CD4-positive, alpha-beta T cell (primary cell): ENCODE measurements at places on chromosomes 1 and 21.

GRCh38 chr21:28580585-28580984 is 412.1 kb downstream of the LTN1 start:
- no peak for DNase-seq

DNA sequence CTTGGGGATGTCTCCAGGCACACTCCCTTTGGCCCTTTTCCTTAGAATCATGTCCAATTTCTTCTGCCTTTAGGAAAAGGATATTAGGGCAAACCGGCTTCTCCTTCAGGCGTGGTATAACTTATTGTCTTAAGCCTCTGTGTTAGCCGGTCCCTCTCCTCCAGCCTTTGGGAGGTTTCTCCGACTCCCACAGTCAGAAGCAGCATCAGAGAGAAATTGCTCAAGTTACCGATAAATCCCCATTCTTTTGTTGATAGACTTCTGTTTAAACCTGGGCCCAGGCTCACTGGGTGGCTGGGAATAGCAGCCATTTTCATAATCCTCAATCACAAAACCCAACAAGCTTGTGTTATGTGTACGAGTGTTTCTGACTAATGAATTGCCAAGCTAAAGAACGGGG is 85.4 kb upstream of the KAZN start:
- no peak for DNase-seq

DNA sequence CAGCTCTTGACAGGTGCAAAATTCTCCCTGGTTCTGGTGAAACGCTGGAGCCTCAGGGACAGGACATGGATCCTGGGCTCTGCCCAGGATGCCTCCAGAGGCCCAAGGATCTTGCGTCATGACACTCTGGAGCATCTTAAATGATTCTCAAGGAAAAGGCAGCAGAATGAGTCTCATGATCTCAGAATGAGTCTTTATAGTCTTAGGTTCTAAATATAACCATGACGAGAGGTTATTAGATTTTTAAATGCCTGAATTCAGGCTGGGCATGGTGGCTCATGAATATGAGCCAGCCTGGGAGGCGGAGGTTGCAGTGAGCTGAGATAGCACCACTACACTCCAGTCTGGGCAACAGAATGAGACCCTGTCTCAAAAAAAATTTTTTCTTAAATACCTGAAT is 55.5 kb downstream of the ECE1 start:
- DNase-seq, result no peak

DNA sequence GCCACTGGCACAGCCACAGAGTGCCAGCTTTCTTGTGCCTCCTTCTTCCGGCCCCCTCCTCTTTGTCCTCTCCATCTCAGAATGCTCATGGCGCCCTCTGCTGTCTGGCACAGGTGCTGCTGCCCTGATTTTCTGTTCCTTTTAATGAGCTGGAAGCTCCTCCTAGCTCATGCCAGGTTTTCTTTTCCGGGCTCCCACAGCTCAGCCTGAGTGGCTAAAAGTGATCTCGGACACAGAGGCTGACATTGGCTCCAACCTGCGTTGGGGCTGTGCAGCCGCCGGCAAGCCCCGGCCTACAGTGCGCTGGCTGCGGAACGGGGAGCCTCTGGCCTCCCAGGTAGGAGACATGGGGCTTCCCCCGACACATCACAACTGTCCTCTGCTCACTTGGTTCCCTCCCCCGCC is 18.7 kb downstream of the CNTN2 start:
- peak; percentile 72 for DNase-seq

GRCh38 chr1:235632506-235633401 is 16.8 kb downstream of the GNG4 start:
- no peak for DNase-seq

GRCh38 chr1:154557939-154558719 is at the start of gene UBE2Q1:
UBE2Q1 (minus strand) TSS chr1:154558662; CDS start chr1:154558553, 109 bp downstream.
- peak; percentile 36 for DNase-seq

GRCh38 chr1:160971618-160972056 is 17.0 kb upstream of the ITLN2 start:
- no peak for DNase-seq

DNA sequence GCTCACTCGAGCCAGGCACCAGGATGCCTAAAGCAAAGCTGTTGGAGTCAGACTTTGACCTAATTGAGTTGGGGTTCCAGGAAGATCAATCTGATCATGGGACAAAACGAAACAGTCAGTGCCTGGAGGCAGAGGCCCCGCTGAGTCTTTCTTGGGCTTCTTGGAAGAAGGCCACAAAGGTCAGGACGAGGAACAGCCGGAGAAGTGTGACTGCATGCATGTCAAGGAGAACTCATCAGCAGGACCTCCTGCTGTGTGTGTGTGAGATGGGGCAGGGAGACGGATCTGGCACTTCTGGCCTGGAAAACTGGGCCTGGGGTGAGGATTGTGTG is 190.8 kb downstream of the CAMTA1 start:
- DNase-seq, result no peak

GRCh38 chr21:34613679-34614627 is 960 bp downstream of the RCAN1 start:
- no peak for DNase-seq

DNA sequence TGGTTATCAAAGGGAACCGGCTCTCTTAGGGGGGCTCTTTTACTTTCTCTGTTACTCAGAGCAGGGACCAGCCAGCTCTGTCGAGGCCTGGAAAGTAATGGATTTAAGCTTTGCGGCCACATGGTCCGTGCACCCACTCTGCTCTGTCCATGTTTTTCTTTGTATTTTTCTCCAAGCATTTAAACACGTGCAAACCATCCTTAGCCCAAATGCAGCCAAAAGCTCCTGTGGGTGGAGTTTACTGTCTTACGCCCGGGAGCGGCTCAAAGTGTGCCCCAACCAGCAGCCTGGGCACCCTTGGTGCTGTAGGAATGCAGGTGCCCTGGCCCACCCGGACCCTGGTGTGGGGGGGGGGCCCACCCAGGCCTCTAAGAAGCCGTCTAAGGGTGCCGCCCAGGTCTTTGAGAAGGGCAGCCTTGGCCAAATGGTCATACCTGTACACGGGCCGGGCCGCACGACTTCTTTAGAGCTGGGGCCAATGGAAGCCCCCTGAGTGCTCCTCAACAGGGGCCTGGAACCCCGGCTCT is 29.2 kb upstream of the POFUT2 start:
- DNase-seq, result no peak

- DNase-seq, result no peak
Observed at GRCh38 chr1:206110161-206110560, 7.0 kb downstream of the AVPR1B start.

GRCh38 chr21:40829791-40830190 is 17.2 kb downstream of the DSCAM start:
- no peak for DNase-seq

DNA sequence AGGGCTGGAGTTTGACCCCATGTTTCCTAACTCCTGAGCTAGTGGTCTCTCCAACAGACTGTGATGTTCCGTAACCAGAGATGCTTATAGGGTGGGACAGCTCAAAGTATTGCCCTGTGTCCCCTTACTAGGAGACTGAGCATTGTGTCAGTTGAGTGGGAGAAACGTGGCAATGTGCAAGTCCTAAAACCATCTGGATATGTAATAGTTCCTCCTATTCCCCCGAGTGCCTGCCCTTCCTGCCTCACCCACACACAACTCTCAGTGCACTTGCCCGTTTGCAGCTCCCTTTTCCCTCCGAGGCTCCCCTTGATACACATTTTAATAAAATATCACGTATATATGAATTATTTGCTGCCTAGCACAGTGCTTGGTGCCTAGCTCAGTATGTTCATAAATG is 3.4 kb downstream of the PIGV start:
- no peak for DNase-seq

DNA sequence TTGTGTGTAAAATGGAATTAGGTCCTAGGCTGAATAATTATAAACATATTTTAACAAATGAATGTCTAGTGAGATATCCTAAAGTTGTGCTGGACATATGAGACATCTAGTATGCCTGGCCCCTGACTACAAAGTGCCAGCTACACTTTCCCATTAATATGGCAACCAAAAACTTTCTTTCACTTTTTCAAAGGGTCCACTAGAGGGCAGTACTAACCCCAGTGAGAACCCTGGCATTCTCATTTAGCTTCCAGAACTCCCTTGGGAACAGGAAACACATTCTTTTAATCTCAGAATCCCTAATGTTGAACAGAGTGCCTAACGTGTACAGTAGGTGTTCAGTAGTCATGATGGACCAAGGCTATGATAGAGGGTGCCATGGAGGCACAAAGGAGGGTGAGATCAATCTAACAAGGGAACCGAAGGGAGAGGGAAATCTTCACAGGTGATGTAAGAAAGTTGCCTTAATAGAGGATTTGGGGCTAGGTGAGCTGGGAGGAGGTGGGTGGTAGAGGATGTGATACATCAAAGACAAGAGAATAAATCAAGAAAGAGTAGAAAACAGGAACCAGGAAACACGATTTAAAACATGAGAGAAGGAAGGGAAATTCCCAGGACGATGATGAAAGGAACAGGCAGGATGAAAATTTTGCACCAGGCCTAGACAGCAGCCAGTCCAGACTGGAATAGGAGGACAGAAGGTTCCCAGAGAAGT is 41.6 kb downstream of the NSL1 start:
- no peak for DNase-seq

DNA sequence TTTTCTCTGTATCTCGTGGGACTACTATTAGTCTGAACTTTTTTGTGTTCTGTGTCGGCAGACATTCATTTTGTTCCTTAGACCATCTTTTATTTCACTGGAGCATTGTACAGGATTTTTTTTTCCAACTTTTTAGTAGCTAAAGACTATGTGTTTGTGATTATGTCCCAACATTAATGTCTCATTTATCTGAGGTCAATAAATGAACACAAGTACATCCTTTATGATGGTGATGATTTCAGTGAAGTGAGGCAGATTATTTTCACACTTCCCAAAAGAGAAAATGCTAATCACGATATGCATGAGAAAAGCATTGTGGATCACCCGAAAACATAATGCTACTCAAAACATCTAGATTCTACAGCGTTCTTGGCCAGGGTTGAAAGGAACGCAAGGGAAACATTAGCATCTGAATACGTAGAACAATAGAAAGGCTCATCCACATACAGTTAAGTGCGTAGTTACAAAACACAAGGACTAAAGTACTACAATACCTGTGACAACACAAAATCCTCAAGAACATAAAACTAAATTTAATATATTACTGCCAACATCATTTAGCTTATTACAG is 981.7 kb upstream of the NCAM2 start:
- DNase-seq, result no peak

GRCh38 chr1:25492323-25492722 is 51.1 kb upstream of the LDLRAP1 start:
- no peak for DNase-seq

DNA sequence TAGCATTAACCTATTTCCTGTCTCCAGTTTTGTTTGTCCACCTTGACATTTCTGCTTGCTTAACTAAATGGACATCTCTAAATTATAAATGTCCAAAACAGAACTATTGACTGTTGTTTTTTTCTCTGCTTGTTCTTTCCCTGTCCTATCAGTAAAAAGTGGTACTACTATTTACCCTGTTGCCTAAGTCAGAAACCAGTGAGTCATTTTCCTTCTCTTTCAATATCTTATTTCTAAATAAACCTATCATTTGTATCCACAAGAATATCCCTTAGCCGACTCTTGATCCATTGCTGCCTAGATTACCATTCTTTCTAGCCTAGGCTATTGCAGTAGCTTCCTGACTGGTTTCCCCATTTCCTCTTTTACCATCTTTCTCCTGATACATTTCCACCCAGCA is 22.5 kb downstream of the MIER1 start:
- no peak for DNase-seq

DNA sequence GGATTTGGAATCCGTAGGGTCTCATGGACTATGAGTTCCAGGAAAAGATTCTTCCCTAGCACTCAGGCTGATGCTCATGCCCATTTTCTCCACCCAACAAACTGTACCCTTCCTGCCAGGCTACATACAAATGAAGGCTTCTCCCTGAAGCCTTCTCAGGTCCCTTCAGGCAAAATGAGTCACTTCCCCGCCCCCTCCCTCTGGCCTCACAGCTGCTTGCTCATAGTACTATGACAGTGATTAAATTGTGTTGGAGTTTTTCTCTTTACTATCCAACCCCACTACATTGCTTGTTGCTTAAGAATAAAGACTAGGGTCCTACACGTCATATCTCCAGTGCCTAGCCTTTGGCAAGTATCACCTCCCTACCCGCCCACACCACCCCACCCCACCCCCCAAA is 207.6 kb upstream of the NFIA start:
- no peak for DNase-seq

DNA sequence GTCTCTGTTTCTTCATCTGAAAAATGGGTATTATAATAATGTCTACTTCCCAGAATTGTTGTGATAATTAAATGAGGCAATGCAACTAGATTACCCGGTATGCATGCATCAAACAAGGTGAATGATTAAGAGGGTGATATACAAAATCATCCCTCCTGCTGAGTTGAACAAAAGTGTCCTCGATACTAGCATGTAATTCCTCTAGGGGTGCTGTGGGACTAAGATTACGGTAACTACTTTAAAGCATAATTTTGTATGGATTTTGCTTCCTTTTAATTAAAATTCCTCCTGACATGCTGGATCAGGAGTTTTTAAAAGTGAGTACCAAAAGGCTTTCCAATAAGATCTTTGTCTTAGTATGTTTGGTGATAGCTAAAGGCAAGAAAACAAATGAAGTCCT is 98.7 kb upstream of the PRMT6 start:
- DNase-seq, result no peak

DNA sequence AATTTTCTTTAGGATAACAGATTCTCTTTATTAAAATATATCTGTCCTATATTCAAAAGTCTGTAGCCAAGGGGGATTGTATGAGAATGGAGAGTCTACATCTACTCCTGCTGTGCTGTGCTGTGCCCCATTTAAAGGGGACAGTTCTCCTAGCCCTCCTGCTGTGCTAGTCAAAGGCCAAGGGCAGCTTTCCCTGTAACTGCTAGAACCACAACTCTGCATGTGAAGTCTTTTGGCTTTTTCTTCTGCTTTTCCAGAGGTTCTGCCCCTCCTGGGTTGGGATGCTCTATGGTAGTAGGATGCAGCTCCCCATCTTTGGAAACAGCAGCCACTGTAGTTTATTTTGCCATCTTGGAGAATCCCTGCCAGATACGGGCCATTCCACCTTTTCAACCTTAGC is 197.5 kb upstream of the JUN start:
- no peak for DNase-seq

GRCh38 chr21:34536820-34537219 is 24.8 kb upstream of the KCNE1 start:
- no peak for DNase-seq

- no peak for DNase-seq
Observed at GRCh38 chr1:66152034-66152433, 359.3 kb downstream of the PDE4B start.

GRCh38 chr1:238340989-238341388 is 450.3 kb upstream of the ZP4 start:
- DNase-seq, result no peak

DNA sequence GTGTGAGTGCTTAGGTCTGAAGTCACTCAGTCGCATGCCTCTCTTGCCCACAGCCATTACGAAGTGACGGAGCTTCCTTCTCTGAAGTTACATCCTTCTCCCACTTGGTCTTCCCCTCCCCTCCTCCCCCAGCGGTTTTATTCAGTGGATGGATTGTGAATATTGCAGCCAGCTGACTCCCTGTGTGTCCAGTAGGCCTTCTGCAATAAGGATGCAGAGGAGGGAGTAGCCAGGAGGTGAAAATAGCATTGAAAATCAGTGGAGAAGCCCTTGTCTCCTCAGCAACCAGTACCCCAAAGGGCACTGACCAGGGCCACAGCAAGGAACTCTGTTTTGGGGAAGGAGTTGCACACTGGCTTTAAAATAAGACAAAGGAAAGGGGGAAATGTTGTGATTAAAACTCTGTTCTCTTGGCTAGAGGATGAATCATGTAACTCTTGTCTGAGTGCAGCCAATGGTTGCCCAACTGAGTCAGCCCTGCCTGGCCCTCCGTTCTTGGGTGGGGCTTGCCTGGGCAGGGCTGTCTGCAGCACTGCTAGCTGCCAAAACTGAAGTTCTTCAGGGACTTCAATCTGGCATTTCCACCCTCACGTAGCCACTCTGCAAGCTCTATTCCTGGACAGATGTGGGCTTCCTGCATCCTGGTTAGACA is 4.3 kb downstream of the S100A10 start:
- DNase-seq, result no peak
